ENCODE measurements at places on chromosomes 13 and 19.

DNA sequence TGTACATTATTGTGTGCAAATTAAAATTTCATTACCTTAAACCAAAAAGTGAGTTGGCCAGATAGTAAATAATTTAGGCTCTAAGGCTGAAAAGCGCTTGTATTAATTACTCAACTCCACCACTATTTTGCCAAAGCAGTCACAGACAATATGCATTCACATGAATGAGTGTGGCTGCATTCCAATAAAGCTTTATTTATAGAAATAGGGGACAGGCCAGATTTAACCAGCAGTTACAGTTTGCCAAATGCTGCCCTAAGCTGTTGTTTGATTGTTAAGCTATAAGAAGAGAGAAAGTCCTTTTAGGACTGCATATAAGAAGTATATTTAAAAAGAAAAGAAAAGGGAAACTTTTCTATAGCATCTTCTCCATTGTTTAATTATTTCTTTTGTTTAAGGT is 342.6 kb downstream of the ITGBL1 start:
- DNase-seq = no peak

GRCh38 chr19:10551698-10552301 is 8.1 kb downstream of the ATG4D start:
- no peak for DNase-seq

GRCh38 chr13:93963266-93964145 is 516.0 kb downstream of the DCT start:
- DNase-seq = no peak

GRCh38 chr13:90968166-90968904 is 379.2 kb upstream of the MIR17HG start:
- DNase-seq = no peak

DNA sequence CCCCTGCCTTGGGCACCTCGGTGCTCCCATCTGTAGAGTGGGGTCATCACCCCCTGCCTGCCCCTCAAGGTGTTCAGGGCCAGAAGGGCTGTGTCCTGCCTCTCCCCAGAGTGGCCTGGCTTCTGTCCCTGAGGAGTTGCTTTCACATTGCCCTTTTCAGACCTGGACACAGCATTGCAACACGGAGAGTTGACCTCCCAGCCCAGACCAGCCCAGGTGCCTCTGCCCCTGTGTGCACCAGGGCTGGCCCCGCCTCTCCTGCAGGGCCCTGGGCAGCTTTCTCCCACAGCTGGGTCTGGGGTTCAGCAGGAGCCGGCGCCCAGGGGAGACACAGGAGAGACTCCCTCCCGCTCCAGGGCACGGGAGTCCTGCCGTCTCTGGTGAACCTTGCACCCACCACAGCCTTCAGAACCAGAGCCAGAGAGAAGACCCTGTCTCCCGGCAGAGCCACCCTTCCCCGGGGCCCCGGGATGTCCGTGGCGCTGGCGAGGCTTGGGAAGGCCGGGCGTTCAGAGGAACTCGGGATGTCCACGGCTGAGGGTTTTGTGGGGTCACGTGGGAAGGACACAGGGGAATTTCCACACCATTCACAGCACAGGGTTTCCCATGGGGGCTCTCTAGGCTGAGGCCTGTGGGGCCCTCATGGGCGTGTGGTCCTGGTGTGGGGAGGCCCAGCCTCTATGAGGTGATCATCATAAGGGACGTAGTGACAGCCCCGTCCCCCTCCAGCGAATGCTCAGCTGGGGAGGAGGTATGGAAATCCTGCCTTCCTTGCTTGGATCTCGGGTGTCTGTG is 23.2 kb downstream of the C13orf46 start:
- DNase-seq = no peak

DNA sequence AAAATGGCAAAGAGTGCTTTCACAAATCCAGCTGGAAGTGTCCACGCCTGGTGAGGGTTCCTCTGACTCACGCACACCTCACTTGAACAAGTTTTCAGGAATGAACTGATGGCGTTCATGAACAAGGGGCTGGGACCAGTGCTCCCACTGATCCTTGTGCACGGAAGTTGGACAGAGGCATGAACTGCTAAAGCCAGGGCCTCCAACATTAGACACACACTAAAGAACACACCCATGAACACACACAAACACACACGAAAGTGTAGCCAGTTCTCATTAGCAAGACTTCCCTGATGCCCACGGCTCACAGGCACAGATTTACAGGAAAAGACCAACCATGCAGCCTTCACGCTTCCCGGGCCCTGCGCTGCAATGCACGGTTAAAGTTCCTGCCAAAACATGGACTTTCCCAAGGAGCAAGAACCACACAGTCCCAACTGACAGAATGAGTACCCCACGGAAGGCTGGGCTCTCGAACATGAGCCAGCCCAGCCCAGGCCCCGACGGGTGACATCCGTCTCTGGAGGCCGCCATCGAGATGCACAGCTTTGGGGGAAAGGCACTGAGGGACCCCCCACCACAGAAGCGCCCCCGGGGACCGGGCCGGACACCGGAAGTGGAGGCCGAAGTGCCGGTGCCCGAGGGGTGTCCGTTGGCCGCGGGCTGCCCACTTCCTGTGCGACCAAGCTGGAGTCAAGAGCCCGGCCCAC is 808 bp downstream of the DNMT1 start:
- no peak for DNase-seq

GRCh38 chr13:102901056-102901455 is 55.2 kb downstream of the ERCC5 start:
- DNase-seq = no peak

GRCh38 chr19:17125728-17126677 is 50.4 kb downstream of the MYO9B start:
- peak; percentile 75 for DNase-seq

- DNase-seq = no peak
These were observed 27.8 kb downstream of the CARM1 start for GRCh38 chr19:10899151-10899653.

DNA sequence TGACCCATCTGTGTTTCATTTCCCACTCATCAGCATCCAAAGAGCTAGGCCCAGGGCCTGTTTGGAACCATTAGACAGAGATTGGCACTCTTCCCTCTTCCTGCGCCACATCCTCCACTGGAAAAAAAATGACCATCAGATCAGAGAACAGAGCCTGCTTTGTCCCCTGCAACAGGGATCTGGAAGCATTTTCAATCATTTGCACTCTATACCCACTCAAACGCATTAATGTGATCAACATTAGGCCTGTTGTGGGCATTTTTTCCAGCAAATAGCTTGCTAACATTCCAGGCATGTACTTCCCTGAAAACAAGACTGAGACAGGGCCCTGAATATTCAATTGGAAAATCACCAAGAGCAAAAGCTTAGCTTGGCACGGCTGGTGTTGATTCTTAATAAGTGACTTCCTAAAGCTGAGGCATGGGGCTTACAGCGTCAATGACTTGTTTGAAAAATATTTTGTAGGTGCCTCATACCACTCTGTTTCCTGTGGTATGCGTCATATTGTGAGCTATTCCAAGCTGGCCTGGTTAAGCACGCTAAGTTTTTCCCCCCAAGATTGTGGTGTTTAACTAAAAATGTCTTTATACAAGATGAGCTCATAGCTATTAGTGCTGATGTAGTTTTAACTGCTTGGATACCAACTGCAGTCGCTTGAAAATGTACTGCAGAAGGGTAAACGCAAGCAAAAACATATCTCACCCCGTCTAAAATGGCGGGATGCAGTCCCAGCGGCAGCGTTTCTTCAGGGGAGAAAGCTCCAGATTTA is 404.4 kb downstream of the SPRY2 start:
- DNase-seq = no peak
